ENCODE measurements at places on chromosomes 6 and 20.

- no peak for DNase-seq
These were observed 9.0 kb downstream of the SFT2D1 start for GRCh38 chr6:166333172-166333995.

DNA sequence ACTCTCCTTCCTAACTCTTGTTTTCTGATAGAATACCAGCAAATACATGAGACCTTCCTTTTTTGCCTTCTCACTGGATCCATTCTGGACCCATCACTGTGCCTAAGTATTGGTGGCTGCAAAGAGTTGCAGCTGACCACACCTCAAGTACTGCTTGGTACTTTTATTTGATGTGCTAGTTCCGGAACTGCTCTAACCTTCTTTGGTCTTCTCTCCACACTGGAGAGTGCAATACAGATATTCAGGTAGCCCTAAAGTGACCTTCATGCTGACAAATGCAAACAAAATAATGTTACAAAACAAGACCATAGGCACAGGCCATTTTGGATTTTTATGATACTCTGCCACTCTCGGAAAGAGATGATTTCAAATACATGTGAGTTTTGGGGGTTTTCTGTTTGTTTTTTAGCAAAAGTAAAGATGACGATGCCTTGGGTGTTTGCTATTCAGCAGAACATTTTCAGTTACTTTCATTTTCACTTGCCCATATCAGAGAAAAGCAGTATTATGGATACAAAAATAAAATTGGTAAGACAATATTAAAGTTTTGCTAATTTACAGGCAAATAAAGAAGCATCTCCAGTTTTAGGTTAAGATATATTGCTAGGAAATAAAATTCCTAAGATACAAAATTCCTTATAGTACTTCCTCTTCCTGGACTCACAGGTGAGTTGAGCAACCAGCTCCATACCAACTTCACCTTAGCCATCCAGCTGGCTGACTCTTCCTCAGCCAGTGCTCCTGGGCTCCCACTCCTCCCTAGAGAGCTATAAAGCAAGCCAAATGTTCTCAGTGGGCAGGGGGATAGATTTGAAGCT is 42.0 kb downstream of the PTPRK start:
- DNase-seq, result no peak

- DNase-seq, result no peak
These were observed 86.1 kb upstream of the STMND1 start for GRCh38 chr6:17015551-17016381.

GRCh38 chr20:35541118-35541782 is 628 bp upstream of the ERGIC3 start:
- no peak for DNase-seq

DNA sequence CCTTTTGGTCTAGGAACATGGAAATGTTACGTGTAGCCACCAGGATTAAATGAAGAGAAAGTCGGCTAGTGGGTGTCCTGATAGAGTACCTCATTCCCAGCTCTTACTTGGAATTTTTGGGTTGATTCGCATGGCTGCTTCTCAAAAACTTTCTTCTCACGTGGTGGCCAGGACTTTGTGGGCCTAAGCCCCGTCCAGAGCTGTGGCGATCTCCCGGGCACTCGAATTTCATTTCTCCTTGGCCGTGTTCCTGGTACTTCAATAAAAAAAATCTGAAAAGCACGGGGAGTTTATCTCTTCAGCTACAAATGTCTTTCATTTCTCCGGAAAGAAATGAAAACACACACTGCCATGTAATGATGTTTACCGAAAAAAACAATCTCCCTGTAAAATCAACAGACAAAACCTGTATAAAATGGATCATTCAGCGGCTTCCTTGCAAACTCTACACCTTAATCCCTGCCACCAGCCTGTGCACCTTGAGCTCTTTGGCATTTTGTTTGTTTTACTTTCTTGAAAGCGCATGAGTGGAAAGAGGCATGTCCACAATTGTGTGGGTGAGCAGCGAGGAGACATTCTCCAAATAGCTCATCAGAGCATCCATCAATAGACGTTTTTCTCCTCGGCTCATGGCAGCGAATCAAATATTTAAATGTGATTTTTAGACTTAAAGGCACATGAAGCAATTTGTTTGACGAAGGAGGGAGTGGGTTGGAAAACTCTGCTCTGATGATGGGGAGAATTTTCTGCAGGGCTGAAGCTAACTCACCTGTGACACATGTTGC is 173.1 kb downstream of the TFAP2C start:
- no peak for DNase-seq

DNA sequence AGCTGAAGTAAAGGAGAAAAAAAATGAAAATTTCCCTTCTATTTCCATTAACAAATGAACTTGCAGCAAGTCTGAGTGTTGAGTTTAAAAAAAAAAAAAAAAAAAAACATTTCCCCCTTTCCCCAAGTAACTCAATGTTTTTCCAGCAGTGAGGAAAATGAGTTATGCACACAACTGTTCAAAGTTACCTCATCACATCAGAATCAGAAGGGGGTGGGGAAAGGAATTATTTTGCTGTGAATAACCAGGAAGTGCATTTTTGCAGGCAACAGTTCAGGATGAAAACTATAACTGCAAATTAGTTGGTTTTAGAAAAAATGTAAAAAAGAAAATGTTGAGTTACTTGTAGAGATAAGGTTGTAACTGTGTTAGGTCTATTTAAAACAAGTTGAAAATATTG is 568.9 kb upstream of the CITED2 start:
- no peak for DNase-seq

- no peak for DNase-seq
These were observed 22.5 kb downstream of the TRAF3IP2 start for GRCh38 chr6:111583221-111583620.

GRCh38 chr6:107735906-107736635 is 88.0 kb downstream of the SCML4 start:
- DNase-seq, result no peak

- DNase-seq, result no peak
These were observed 20.8 kb downstream of the SLC24A3 start for GRCh38 chr20:19232997-19233794.

GRCh38 chr6:154705471-154706113 is 27.6 kb upstream of the SCAF8 start:
- DNase-seq, result no peak

DNA sequence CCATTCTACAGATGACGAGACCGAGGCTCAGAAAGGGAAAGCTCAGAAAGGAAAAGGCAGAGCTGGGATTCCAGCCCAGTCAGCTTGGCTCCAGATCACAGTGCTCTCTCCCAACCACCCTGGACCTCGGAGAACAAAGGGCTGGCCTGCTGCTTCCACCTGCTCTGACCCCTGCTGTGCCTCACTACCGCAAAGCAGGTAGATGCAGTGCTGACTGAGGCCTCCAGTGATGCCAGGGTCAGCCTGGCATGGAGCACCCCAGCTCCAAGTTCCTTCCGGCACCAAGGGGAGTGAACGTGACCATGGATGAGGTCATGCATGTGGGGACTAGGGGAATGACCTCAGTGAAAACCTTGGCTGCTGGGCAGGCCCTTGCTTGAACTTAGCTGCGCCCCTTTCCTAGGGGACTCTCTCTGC is 20.7 kb upstream of the TLDC2 start:
- no peak for DNase-seq

DNA sequence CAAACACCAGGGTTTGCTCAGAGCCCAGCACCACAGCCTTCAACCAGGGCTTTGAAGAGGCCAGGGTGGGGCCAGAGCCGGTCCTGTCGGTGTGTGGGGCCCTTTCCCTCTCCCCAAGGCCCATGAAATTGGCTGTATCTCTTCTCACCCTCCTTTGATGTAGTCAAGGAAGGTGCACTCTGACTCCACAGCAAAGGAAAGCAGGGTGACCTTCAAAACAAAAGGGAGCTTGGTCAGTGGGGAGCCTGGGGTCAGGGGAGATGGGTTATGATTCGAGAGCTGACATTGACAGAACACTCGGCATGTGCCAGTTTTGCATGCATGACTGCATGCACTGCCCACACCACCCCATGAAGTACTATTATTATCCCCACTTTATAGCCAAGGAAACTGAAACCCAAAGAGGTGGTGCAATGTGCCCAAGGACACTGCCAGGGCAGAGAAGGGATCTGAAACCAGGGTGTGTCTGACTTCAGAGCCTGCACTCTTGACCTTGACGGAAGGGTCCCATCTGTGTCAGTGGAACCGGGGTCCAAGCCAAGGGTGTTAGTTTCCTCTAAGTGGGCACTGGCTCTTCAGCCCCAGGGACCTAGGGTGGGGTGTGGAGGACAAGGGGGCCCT is 55.4 kb downstream of the RAB44 start:
- DNase-seq, result no peak

GRCh38 chr6:149273318-149273717 is 44.2 kb upstream of the TAB2 start:
- DNase-seq, result no peak

- DNase-seq, result no peak
These were observed 32.7 kb upstream of the CST7 start for GRCh38 chr20:24916412-24916811.

GRCh38 chr6:34934516-34934915 is 45.5 kb downstream of the ANKS1A start:
- no peak for DNase-seq

DNA sequence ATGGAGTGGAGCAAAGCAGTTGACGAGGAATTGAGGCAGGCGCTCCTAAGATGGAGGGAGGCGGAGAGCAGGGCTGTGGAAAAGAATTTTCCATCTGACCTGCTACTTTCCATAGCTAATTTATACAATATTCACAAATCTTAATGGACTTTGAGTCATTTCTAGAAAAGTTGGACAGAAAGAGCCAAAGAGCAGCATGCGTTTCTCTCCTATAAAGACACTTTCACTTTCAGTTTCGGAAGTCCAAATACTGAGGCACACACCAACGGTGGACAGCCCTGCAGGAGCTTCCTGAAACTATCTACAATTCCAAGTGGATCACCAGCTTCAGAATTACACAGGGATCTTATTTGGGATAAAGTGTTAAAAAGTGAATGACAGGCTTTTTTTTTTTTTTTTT is 43.5 kb downstream of the PANK2 start:
- no peak for DNase-seq

Measured in NCI-H2227 treated with DMSO at 0.1 percent for 48 hours (cell line).